GM12864 (cell line): ENCODE measurements at places on chromosomes 5 and 9.

DNA sequence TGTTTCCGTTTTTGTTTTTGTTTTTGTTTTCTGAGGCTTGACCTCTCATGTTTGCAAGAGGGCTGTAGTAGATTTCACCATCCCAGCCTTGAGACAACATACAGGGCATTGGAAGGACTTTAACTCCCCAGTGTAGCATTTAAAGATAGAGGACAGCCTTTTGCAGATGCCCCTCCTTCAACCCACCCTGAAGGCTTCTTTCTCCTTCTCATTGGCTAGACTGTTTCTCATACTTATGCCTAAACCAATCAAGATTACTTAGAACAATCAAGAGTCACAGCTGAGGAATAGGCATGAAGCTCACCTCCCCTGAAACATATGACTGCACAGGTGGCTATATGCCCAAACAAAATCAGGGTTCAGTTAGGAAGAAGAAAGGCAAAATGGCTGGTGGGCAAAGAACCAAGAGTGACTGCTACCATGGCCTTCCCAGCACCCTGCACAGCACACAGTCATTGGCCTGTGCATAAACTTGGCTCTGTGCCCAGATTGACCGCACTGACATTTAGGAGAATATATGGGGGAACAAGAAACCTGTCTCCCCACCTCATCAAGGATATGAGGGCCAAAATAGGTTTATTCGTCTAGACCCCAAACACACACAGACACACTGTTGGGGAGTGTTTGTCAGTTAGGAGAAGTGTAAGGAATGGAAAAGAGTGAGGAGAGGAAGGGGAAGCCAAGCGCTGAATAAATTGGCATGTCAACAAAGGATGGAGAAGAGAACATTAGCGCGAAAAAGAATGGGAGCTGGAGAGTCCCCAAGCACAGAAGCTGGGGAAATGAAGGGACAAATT lies 137.3 kb upstream of the RANBP3L start:
- no peak for DNase-seq

- no peak for DNase-seq
Measured at GRCh38 chr9:125433461-125434011, 171.9 kb downstream of the GAPVD1 start.

- no peak for DNase-seq
Measured at GRCh38 chr5:1111241-1111726, 579 bp downstream of the SLC12A7 start.

GRCh38 chr5:176632745-176633144 lies 2.3 kb downstream of the EIF4E1B start:
- no peak for DNase-seq

GRCh38 chr9:99231711-99232110 lies 9.6 kb downstream of the SEC61B start:
- DNase-seq: no peak
